CD4-positive, alpha-beta T cell treated with Interleukin-6 for 4 hours (primary cell): ENCODE measurements at places on chromosomes 16 and 17.

DNA sequence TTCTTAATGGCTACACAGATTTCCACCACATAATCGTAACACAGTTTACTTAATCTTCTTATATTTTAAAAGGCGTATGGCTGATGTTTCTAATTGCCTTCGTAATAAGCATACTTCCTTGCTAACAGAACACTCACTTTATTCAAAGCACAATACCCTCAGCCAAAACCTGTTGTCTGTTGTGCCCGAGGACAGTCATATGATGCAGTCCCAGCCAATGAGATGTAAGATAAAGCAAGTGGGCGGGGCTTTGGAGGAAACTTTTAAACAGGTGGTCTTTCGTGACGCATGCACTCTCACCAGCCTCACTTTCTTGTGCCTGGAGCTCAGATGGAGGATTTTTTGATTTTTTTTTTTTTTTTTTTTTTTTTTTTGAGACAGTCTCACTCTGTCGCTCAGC lies 174.1 kb downstream of the ZFHX3 start:
- no peak for DNase-seq

GRCh38 chr16:54402270-54402669 lies 115.7 kb upstream of the IRX3 start:
- no peak for DNase-seq

DNA sequence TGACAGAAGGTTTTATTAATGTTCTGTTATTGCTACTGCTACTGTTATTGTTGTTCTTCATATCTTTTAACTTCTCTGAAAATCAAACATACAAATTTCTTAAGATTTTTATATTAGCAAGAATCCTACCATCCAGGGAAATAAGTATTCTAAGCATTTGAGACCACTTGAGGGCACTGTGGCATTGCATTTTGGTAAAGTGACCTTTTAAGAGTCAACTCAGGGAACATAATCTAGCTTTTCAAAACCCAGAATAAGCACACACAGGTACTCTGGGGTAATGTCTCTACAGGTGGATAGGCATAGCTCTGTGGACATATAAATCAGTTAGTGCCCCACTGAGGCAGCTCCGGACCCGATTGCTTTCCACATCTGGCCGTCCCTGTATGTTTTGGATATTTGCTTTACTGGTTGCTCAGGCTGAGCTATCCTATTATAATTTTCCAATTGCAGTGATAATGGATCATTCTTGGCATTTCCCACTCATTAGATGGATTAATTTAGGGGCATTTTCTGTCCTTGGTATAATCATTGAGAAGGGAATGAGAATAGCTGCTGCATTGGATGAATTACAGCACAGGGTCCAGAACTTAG lies 1425.1 kb upstream of the CDH8 start:
- DNase-seq: no peak

GRCh38 chr16:85221771-85222154 lies 109.5 kb upstream of the CIBAR2 start:
- DNase-seq: no peak

DNA sequence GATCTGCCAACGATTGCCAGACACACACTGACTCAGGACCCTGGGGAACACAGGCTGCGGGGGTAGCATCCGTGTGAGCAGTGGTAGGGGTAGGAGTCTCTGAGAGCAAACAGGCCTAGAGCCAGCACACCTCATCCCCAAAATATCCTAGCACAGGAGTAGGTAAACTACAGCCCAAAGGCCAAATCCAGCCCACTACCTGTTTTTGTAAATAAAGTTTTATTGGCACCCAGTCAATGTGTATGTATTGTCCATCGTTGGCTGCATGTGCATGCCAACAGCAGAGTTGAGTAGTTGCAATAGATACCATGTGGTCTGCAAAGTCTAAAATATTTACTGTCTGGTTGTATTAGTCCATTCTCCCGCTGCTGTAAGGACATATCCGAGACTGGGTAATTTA lies 55.5 kb upstream of the GPRC5B start:
- DNase-seq: no peak

- DNase-seq: no peak
These were observed 21.0 kb upstream of the ACSF3 start for GRCh38 chr16:89072548-89073130.

GRCh38 chr16:4831616-4832015 lies 15.5 kb downstream of the GLYR1 start:
- no peak for DNase-seq
